GM12891 (cell line): ENCODE measurements at places on chromosomes 7 and 10.

DNA sequence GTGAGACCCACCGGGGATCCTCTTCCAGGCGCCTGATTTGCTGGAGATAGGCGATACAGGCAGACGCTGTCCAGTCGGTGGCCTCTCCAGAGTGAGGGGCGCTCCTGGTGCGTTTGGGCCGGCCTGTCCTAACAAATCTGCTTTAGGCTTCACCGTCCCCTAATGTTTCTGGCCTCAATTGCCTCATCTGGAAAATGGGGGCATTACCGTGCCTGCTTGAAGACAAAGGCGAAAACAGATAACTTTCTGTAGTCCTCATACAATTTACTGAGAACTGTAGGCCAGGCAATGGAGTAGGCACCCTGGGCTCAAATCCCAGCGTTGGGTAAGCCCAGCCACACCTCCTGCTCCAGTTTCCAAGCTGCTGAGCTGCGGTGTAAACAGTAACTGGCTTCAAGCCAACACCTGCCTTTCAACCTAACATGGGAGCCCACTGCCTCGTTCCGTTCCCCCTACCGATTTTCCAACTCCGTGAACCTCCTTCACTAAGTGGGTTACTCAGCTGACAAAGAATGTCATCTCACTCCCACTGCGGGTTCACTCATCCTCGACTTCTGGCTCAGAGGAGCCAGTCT is 589 bp upstream of the ZFAND4 start:
- no peak for DNase-seq

DNA sequence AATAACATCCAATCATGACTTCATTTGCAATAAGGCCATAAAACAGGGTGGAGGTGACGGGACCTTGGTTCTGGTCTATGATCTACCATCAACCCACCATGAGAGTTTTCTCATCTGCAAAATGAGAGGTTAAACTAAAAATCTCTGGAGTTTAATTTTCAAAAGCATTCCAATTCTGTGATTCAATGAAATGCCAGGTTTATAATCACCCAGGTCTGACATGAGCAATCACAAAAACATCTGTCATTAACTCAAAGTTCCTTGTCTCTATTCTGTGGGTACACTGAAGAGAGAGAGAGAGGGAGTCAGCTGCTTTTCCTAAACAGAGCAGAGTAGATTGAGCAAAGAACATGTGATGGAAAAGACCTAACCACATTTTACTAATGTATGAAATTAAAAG is 75.4 kb downstream of the NUDCD3 start:
- DNase-seq = no peak

DNA sequence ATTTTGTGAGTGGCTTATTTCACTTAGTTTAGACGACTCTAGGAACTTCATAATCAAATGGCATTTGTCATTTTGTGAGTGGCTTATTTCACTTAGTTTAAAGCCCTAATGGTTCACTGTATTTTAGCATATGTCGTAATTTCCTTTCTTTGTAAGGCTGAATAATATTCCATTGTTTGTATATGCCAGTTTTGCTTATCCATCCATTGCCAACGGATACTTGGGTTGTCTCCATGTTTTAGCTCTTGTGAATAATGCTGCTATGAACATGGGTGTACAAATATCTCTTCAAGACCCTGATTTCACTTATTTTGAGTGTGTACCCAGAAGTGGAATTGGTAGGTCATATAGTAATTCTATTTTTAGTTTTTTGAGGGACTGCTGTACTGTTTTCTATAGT is 31.8 kb downstream of the DOCK1 start:
- DNase-seq = no peak

GRCh38 chr10:118101501-118101900 is 54.8 kb upstream of the RAB11FIP2 start:
- DNase-seq = no peak

- DNase-seq = no peak
These were observed at the start of gene HEPACAM2 for GRCh38 chr7:93226310-93226709. TSS of gene HEPACAM2 (minus strand) at chr7:93226469.

DNA sequence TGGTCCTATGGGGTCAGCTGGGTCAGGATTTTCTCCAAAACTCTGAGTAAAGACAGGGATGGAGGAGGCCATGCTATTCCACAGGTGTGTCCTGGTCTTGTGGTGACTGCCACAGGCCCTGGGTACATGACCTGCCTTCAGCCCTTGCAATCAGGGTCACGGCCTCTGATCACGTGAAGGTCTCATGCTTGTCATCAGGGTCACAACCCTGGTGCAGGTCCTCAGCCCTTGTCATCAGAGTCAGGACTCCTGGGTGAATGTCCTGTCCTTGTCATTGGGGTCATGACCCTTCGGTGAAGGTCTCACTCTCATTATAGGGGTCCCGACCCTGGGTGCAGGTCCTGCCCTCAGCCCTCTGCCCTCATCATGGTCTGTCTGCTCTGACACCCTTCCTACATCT is 21.9 kb upstream of the TBRG4 start:
- DNase-seq = no peak

GRCh38 chr7:52799817-52800216 is 235.6 kb upstream of the POM121L12 start:
- no peak for DNase-seq

DNA sequence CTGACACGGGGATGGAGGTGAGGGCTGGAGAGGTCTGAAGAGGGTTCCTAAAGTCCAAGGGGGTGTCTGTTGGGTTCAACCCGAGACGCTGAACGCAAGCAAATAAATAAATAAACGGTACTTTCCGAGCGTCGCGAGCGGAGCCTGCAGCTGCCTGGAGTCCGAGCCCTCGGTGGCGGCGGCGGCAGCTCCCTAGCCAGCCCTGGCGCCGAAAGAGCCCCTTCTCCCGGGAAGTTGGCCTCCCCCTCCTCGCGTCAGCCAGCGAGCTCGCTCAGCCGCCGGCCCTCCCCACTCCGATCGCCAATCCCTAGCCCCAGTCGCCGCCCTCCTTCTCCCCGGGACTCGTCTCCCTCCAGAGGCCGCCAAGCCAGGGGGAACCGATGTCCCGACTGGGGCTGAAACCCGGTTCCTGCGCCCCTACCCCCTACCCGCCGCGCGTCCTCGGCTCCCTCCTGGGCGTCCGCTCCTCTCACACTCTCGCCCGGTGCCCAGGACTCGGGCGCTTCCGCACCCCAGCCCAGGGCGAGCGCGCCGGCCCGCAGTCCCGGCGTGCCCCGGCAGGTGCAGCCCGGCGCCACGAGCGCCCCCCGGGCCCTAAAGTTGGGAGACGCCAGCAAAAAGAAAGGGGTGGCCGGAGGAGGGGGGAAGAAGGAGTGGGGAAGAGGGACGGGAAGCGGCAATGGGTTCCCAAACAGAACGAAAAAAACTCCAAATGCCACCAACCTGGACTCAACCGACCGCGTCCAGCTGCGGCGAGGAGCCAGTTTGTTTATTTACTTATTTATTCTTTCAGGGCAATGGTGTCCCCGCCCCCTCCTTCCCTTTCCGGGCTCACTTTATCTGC is at the start of gene GFRA1:
GFRA1 (minus strand) TSS at position 767 of the 844 bp plus-strand sequence. CDS start 1,177 bp downstream, outside the sequence.
- DNase-seq = no peak

GRCh38 chr10:51074238-51075028 is at the start of gene PRKG1:
TSS of gene PRKG1 (plus strand) at chr10:51074487.
- DNase-seq = peak; percentile 12

- no peak for DNase-seq
These were observed 14.7 kb upstream of the CDH23 start for GRCh38 chr10:71382028-71382427.

DNA sequence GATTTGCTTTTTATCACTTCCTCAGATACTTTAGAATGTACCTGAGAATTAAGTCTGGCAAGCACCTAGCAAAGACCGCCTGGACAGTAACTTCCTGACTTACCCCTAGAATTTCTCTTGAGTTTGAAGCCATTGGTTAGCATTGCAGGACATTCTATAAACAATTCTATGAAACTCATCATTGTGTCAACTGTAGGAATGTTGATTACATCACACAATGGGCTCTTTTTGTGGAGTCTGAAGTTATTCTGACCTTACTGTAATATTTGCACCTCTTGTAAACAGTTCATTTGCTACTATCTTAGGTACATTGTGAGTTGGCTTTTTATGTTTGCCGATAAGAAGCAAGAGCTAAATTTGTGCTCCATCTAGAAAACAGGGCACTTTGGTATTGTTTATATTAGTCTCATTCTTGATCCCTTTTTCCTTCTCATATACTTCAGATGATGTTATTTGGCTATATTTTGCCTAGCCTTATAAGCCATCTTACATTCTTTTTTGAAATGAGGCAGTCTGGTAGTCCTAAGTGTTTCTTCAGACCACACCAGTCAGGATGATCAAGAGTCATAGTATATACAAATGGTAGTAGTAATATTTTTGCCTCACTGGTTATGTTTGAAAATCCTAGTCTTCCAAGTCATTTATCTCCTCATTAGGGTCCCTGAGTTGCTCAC is 52.4 kb downstream of the CASD1 start:
- no peak for DNase-seq

- DNase-seq = no peak
These were observed 23.3 kb upstream of the RHOBTB1 start for GRCh38 chr10:60967260-60967659.

DNA sequence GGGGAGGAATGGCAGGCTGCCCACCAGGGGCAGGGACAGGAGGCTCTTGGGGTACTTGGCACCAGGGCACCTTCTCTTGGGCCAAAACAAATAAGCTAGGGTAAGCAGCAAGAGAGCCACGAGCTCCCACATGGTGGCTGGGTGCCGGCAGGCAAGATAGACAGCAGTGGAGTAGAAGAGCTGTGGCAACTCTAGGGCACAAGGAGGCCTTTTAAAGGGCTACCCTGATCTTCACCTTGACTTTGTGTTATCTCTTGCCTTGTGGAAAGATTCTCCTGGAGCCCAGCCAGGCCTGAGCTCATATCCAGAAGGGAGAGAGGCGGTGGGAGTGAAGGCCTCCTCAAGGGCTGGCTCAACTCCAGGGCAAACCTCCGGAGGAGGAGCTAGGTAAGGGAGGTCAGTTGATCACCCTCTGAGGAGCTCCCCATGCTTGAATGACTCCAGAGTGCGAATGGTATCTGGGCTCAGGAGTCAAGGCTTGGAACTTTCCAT is at the start of gene CYP17A1:
CYP17A1 (minus strand) TSS at position 184 of the 492 bp plus-strand sequence; CDS start at position 132, 52 bp downstream.
- DNase-seq = no peak

DNA sequence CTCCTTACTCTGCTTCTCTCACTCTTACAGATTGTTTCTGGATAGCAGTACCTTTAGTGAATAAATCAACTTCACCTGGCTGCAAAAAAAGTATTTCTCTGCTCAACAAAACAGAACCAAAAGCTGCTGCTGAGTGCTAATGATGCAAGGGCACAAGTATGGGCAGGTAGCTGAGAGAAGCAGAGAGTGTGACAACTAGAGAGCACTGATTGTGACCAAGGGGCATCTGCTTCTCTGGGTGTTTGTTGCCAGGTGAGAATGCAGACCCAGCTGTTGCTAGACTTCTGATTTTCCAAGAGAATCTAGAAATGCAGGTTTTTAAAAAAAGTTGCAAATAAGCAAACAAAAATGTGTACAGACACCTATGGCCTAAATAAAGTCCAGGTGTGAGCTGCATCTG is 25.3 kb upstream of the PPIF start:
- DNase-seq = no peak

GRCh38 chr10:124993736-124994451 is 52.0 kb downstream of the ZRANB1 start:
- DNase-seq = no peak

DNA sequence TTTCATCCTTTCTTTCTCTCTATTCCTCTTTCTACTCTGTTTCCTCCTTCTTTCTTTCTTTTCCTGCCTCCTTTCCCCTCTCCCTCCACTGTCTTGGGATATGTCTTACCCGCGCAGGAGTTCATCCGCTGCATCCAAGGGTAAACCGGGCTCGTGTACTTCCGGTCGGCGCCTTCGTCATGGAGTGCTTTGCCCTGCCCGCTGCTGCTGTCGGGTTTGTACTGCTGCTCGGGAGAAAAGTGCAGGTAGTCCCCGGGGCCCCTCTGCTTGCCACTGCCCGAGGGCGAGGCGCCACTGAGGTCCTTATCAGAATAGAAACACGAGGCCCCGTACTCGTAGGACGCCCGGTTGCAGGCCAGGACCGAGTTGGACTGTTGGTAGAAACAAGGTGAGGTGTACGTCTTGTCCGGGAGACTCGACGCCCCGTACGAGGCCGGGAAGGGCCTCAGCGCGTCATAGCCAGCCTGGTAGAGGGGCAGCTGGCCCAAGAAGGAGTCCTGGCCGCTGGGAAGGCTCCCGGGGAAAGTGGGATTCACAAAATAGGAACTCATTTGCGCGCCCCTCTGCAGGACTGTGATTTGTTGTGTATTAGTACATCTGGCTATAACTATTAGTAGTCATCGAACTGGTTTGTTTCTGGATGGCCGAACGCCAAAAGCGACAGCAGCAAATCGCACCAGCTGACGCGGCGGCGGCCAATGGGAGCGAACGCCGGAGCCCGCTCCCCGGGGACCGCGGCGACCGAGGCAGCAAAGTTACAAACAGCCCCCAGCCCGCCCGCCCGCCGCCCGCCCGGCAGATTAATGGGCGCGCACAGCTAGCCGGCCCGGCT is at the start of gene HOXA6:
HOXA6 (minus strand) TSS at position 576 of the 832 bp plus-strand sequence; CDS start at position 551, 25 bp downstream.
- no peak for DNase-seq

DNA sequence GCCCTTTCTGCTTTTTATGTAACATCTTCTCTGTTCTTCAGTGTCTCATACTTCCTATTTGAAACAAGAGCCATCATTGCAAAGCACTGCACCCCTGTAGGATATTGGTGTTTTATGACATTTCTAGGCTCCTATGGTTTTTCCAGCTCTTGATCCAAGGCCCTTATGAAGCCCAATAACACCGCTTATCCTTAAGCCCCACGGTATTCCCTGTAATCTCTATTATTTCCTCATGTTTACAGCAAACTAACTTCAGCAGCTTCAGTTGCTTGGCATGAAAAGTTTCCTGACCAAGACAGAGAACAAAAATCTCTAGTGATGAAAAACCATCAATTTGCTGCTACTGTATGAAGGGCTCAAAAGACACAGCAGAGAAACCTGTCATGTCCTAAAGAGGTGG is 34.1 kb upstream of the TES start:
- no peak for DNase-seq

- DNase-seq = no peak
These were observed 384.1 kb upstream of the STEAP1 start for GRCh38 chr7:89770161-89770560.

- DNase-seq = no peak
These were observed 7.1 kb downstream of the KIAA1549 start for GRCh38 chr7:138974103-138974502.

GRCh38 chr10:65197935-65198334 is 1676.7 kb downstream of the REEP3 start:
- no peak for DNase-seq

- DNase-seq = no peak
These were observed 21.6 kb downstream of the HIP1 start for GRCh38 chr7:75716992-75717626.

- DNase-seq = no peak
These were observed 55.9 kb downstream of the BAMBI start for GRCh38 chr10:28733245-28733644.
